Stimulated activated CD4-positive, alpha-beta T cell treated with anti-CD3 and anti-CD28 coated beads, Interleukin-12 subunit alpha, Interleukin-12 subunit beta, amount 100 ng/mL, for 24 hours (primary cell): ENCODE measurements at places on chromosomes 11 and 22.

DNA sequence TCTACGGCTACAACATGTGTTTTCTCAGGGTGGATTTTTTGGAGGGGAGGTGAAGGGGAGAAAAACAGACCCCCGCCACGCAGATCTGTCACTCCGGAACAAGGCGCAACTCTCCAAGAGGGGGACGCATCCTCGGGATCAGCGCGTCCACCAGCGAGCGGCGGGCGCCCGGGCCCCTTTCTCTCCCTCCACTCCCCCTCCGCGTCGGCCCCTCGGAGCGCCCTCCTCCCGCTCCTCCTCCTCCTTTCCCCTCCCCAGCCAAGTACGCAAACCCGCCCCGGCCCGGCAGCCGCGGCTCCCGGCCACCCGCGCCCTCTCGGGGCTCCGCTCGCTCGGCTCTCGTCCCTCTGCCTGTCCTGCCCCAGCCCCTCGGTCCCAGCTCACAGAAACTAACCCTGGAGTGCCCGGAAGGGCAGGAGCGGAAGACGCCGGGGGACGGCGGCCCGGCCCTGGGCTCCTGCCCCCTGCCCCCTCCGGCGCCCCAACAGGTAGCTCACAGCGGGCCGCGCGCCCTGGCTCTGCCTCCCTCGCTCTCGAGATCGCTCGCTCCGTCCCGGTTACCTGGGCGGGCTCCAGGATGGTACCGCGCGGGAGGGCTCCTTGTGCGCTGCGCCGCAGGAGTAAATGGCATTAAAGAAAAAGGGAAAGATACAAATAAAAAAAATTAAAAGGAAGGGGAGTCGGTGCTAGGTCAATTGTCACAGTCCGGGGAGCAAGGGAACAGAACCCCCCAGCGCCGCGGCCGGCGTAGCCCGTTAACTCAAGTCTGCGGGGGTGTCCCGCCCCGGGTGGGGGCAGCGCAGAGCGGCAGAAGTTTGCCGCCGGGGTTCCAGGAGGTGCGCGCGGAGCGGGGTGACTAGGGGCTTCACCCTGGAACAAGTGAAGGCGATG is 131.4 kb upstream of the C11orf58 start:
- DNase-seq, result no peak

- DNase-seq, result no peak
These were observed 12.0 kb downstream of the SCN3B start for GRCh38 chr11:123642435-123642834.

DNA sequence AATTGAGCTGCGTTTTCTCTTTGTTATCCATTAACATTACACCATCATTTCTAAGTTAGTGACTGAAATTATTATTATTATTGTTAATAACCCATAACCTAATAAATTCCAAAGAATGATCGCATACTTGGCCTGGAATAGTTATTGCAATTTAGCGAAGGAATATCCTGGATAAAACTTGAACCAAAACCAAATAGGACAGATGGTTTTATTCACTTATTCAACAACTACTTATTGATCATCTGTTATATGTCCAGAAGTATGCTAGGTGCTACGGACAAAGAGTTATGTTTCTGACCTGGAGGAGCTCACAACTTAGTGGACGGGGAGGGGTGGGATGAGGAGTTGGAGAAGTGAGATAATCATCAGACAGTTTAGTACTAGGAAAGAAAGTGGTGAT is 44.8 kb upstream of the ARHGAP20 start:
- DNase-seq, result no peak

- DNase-seq, result no peak
These were observed 1.7 kb upstream of the PARVA start for GRCh38 chr11:12375720-12376119.

DNA sequence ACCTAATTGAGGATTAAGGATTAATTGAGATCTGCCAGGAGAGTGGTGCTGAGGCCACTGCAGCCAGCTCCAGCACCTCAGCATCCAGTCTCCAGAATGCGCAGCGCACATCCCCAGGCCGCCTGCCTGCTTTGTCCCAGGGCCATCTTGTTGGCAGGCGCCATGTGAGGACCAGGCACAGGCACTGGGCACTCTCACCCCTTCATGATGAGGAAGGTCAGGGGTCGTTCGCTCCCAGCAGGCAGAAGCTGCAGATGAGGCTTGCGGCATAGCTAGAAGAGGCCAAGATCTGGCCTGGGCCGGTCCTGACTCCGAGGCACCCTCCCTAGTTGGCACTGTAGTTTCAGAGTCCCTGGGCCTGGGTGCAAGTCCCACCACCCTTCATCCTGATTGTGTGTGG is 6.4 kb downstream of the CABP2 start:
- no peak for DNase-seq

GRCh38 chr11:111326824-111327223 is 28.5 kb downstream of the POU2AF3 start:
- DNase-seq, result no peak

DNA sequence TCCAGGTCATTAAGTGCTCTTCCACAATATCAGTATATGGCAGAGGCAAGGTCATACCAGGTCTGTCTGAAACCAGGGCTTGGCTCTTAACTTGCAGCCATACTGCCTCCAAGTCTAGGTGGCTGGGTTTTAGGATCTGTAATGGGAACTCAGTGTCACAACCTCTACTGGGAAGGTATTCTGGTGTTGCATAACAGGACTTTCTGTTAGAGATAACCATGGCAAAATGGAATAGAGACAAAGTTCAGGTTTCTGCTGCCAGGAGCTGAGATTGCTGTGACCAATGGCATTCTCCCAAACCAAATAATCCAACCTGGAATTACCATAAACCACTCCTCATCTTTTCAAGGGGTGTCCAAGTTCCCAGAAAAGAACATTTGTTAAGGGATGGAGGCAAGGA is 6.8 kb upstream of the SAA1 start:
- DNase-seq, result no peak

- no peak for DNase-seq
These were observed 39.3 kb upstream of the RFPL3 start for GRCh38 chr22:32318361-32318760.

DNA sequence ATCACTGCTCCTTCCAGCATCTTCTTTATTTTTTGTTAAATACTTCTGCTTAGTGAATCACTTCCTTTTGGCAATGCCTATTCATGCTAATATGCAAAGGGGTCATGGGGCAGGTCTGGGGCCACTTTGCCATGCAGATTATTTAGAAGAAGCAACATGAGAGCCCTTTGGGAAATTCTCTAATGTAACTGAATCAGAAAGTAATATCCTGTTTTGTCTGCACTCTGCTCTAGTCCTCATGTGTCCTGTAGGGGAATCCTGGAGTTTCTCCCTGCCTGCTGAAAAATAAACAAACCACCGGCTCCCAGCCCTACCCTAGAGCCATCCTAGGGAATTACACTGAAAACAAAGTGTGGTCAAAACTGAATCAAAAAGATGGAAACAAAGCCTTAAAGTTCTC is 176.5 kb upstream of the POU2AF2 start:
- no peak for DNase-seq

- DNase-seq, result no peak
These were observed 51.0 kb upstream of the PRSS23 start for GRCh38 chr11:86749376-86749775.

GRCh38 chr11:112082729-112083128 is 3.8 kb downstream of the TIMM8B start:
- DNase-seq, result no peak

- no peak for DNase-seq
These were observed 120.6 kb downstream of the PDE3B start for GRCh38 chr11:14764179-14764578.

- DNase-seq, result no peak
These were observed 85.9 kb downstream of the GAB4 start for GRCh38 chr22:16922076-16922475.

GRCh38 chr11:9274499-9275258 is 9.5 kb upstream of the DENND5A start:
- no peak for DNase-seq

DNA sequence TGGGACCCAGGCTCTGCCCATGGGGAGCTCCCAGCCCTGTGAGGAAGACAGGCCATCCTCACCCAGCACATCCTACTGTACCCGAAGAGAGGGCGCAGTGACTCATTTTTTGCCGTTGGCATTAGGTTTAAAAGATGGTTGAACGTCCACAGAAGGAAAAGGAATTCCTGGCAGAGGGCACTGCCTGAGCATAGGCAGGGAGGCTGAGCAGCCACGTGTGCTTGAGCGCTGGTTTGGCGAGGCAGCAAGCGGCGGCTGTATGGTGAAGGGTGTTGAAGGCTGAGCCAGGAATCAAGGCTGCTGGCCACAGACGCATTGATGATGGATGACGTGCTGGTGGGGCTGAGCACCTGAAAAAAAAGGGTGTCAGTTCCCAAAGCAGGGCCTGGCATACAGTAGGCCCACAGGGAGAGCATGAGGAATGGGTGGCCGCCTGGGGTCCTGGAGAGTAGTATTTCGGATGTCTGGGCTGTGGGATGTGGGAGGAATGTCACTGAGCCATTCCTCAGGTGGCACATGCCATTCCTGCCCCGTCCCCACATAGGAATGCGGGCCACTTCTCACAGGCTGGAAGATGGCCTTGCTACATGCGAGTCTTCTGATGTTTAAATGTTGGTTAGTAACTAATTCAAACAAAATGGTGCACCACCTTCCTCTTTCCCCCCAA is 112.5 kb downstream of the KIAA1671 start:
- DNase-seq, result no peak

- DNase-seq, result no peak
These were observed 6.5 kb downstream of the PI4KA start for GRCh38 chr22:20852076-20852475.
